ENCODE measurements at places on chromosomes 1 and 21.

- ATAC-seq, result no peak
Observed at GRCh38 chr1:228373681-228374571, 32.7 kb downstream of the TRIM11 start.

GRCh38 chr1:94807742-94808491 lies 12.2 kb upstream of the SLC44A3 start:
- ATAC-seq, result no peak

GRCh38 chr1:91498035-91498434 lies 2.6 kb upstream of the CDC7 start:
- no peak for ATAC-seq

DNA sequence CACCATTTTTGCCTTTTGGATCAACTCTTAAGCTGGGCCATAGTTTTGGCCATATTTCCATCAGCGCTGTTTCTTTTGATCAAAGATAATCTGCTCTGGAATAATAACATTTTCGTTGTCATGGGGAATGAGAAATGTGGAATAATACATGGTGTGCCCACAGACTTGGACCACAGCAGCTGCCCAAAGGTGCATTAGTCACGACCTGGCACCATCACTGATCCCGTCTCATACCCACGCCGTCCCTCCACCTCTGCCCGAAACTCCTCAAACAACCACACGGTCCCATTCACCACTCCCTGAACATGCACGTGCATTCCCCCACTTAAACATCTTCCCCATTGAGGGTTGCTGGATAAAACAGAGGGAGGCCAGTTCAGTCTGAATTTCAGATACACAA lies 76.9 kb downstream of the SLC66A1 start:
- ATAC-seq, result no peak

- ATAC-seq, result peak; percentile 92
Observed at GRCh38 chr1:119808972-119809550, 2.2 kb downstream of the REG4 start.

DNA sequence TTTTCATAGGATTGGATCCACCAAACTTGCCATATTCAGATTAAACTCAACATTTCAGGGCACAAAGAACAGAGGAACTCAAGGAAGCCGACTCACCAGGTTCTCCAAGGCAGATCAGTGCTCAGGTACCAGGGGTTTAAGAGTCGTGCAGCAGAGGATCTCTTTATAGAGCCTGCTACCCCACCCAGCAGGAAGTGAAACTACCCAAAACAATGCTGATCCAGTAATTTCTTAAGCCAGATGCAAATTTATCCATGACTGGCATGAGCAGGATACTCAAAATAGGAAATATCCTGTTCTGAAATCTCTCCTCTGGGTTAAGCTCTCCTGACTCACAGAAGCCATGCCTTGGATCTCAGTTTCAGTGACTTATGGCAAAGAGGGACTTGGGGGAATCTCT lies at the start of gene SPRR2A:
Gene SPRR2A (minus strand): TSS at position 138 of the 400 bp plus-strand sequence. CDS start 777 bp downstream, outside the sequence.
- ATAC-seq, result no peak

DNA sequence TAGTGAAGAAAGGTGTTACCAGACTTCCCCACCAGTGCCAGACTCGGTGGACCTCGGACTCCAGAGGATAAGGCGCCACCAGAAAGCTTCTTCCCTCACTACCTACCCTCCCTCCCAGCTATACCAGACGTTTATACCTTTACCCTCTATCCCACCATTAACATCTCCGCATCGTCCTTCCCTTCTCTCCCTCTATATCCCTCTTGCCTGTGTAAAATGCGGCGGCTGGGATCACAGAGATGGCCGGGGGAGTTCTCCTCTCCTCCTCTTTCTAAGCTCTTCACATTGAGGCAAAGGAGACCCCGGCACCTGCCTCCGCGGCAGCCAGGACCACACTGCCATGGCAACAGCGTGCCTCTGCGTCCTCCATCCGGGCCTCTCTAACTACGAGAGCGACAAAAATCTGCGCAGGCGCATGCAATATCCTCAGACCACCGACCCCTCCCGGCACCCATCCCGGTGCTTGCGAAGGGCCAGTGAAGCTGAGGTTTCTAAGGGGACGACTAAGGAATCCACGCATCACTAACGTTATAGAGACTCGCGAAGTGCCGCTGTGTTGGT lies at the start of gene CCDC181:
Gene CCDC181 (minus strand): TSS at position 394 of the 561 bp plus-strand sequence. CDS start 2,547 bp downstream, outside the sequence.
- ATAC-seq, result peak; percentile 86

Data from motor neuron (in vitro differentiated cells).